NCI-H2107 (cell line): ENCODE measurements at places on chromosomes 2 and 18.

DNA sequence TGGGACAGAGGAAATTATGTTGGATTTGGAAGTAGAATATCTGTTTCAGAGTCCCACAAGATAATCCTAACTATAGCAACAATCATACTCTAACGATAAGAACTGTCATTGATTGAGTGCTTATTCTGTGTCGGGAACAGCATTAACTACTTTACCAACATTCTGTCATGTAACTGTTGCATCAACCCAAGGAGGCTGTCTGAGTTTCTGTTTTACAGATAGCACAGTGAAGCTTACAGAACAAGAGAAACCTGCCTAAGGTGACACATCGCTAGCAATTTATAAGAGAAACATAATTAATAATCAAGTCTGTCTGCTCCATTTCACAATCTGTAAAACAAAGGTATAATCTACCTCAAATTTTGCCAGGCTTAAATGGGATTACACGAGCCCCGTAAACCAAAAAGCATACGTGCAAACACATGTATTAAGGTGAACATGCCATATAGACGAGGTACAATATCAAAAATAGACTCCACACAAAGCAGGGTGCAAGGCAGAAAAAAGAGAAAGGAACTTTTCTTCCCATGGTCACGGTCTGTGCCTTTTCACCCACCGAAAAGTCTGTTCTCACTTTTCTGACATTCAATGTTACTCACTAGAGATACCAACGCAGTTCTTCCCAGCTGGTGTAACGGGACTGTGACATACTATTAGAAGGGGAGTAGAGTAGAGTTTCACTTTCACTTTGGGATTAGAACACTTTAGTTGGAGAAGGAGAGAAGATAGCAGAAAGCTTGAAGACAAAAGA is 37.2 kb upstream of the SLC8A1 start:
- no peak for DNase-seq

DNA sequence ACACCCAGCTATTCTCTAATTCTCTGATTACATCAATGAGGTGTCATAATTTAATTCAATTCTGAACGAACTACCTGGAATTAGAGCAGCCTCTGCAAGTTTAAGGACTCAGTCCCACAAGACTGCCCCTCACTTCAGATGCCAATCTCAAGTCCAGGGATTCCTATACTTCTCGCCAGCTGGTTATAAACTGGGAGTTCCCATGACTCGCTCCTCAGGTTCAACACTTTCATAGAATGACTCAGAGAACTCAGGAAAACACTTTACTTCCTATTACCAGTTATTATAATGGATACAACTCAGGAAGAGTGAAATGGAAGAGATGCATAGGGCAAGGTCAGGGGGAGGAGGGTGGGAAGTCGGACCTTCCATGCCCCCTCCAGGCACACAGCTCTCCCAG is 112.3 kb upstream of the ATP5MC3 start:
- DNase-seq, result no peak

GRCh38 chr2:229335877-229336346 is 64.8 kb upstream of the PID1 start:
- peak; percentile 14 for DNase-seq

- DNase-seq, result no peak
Observed at GRCh38 chr2:235900631-235901030, 267.6 kb downstream of the GBX2 start.

DNA sequence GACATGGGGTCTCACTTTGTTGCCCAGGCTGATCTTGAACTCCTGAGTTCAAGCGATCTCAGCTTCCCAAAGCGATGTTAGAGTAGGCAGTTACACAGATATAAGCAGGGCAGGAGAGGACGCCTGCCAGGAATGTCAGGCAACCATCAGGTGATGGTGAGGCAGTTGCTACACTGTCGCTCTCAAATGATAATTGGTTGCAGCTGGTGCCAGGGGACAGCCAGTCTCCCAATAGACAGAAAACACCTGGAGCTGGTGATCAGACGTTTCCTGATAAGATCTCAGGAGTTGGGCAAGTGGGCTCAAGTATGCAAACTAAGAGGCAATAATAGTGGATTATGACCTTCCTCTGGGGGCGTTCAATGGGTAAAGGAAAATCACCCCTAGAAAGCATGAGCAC is 163.1 kb upstream of the RGPD4 start:
- no peak for DNase-seq

GRCh38 chr18:8232791-8233190 is 376.4 kb upstream of the RAB12 start:
- no peak for DNase-seq
